Brain pericyte (primary cell): ENCODE measurements at places on chromosomes 2 and 18.

DNA sequence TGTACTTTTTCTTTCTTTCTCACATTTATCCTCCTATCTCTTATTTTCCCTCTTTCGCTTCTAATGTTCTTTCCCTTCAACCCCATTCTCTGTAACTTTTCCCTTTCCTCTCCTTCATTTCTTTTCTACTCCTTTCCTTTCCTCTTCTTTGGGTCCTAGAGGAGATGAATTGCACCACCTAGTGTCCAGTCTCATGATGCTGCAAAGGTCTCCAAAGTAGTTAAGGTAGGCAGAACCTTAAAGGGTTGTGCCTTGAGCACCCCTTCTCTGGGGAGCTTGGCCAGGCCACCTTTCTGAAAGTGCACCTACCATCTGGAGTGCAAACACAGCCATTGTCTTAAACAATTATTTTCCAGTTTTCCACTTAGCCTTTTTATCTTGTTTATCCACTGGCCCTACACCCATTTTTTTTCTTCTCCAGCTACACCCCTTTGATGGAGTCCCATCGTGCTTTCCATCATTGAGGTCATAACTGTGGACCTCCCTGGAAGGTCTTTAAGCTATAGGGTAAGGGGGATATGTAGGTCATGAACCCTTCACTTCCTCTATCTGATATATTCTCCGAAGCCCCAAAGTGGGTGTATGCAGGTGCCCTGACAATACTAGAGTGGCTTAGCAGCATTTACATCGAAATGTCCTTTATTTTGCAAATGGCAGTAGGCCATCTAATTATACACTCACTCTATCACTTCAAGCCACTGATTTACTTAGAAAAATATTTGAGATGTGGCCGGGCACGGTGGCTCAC lies 155.9 kb downstream of the ESCO1 start:
- DNase-seq, result no peak

DNA sequence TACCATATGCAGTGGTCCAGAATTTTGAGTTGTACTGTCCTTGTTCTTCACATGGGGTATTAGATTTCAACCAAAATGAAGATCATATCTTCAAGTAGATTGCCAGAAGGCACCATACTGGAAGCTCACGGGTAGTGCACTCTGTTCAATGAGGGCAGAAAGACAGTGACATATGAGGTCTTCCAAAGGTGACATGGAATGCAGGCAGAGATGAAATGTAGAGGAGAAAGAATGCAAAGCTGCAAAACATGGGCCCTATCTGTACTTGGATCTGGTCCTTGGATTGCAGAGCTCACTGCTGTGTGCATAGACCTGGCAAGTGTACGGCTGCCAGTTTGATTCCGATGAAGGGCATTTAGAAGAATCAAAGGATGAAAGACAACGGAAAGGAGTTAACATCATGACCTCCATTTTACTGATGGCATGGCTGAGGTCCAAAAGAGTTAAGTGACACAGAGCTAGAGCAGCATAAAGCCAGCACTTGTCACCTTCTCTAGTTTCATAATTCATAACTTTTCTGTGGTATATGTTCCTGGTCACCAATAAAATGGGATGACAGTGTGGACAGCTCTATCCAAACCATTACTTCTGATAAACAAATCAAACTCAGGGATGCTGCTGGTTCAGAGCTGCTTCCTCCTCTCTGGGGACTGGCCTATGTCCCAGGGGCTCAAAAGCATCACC lies 64.7 kb downstream of the BCL2 start:
- DNase-seq, result no peak

DNA sequence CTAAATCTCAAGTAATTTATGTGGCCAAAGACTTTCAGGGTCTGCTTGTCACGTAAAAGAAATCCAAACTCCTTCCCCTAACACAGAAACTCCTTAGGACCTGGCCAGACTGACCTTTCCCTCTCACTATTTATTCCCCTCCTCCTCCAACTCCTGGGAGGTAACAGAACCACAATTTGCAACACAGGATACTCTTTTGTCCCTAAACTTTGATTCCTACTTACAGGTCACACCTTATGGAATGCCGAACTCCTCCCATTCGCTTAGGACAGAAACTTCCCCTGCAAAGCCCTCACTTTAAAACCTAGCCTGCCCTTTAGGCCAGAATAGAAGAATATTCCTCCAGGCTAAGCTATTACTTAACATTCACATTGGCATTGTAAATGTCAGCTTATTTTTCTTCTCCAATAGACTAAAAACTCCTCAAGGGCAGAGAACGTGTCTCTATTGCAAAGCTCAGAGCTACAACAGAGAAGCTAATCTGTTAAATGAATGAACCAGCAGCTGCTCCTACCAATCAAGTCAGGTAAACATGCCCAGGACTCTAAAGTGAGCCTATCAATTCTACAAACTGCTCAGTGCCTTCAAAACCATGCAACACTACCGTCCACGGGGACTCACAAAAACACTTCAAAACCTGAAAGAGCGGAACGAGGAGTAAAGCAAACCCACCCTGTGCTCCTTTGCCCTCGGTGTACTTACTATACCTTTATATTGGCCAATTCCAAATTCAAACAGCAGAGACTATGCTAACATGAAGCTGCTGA lies 6.1 kb downstream of the INO80D start:
- DNase-seq, result no peak

DNA sequence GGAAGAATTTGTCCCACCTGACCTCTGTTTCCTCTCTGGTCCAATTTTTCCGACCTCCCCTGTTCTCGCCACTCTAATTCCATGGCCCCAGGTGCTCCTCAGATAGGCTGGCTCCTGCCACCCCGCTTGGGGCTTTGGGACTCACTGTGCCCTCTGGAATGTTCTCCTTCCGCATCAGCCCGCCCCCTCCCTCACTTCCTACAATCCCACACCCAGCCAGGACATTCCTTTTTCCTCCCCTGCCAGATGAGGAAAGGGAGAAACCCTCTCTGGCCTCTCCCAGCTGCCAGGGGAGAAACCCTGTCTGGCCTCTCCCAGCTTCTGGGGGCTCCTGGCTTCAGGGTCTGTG lies 3.1 kb upstream of the OR6B2 start:
- no peak for DNase-seq

DNA sequence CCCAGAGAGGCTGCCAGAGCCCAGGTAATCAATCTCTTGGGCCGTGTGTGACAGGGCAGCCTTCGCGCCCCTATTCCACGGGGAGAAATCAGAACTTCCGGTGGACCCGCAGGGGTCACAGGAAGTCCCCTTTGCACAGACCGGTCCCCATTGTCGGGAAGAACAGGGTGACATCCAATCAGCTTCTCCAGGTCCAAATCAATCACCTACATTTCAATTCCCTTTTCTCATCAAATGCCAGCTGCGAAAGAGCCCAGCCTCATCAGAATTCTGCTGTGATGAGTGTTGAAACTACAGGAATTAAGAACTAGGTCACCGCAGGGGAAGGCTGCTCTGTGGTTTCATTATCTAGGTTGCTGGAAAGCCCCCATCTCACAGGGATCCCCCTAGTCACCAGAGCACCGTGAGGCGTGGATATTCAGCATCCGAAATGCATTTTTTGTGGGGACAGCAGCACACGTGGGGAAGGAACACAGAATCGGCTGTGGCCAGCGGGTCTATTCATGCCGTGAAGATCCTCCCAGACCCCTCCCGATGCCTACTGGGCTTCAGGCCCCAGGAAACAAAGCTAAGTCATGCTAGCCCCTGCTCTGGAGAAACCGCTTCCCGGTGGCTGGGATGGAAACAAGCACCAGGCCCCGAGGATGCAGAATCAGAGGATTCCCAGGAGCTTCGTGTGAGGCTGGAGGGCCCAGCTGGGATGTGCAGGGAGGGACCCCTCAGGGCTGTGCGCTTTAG lies 193.7 kb upstream of the ID2 start:
- DNase-seq, result no peak

- no peak for DNase-seq
These were observed 23.3 kb downstream of the MRO start for GRCh38 chr18:50796495-50796894.

GRCh38 chr18:74149878-74150277 lies 1.6 kb downstream of the TIMM21 start:
- no peak for DNase-seq

GRCh38 chr2:85188852-85189251 lies 55.7 kb downstream of the TCF7L1 start:
- DNase-seq, result no peak

DNA sequence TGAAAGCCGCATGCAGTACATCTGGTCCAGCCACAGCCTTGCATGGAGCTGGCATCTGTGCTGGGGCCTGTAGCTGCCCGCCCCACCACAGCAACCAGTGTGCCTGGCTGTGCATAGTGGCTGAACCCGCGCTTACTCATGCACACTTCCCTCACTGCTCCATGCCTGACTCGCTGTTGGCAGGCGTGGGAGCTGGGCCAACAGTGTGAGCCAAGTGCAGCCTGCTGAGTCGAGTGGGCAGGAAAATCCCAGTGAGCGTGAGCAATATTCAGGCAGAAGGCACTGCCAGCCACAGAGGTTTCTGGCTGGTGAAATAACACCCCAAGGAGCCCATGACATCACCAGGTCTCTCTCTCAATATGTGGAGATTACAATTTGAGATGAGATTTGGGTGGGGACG lies 1674.1 kb upstream of the TMEFF2 start:
- DNase-seq, result no peak

GRCh38 chr2:172230889-172231401 lies 128.2 kb upstream of the DLX2 start:
- no peak for DNase-seq

DNA sequence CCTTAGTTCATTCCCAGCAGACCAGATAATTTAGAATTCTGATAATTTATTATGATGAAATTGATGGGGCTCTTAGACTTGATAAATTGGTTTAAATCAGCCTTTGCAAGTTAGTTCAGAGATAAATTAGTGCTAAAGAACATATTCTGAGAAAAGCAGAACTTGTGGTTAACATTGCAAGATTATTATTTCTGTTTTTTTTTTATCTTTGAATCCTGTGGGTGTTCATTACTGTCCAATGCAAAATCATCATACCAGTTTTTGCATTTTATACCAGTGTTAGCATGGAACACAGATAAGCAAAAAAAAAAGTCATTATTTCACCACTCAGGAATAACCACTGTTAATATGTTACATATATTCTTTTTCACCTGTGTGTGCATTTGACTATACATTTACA lies 9.1 kb downstream of the SEPTIN2 start:
- no peak for DNase-seq

GRCh38 chr2:220167956-220168355 lies 540.5 kb downstream of the SLC4A3 start:
- DNase-seq, result no peak

DNA sequence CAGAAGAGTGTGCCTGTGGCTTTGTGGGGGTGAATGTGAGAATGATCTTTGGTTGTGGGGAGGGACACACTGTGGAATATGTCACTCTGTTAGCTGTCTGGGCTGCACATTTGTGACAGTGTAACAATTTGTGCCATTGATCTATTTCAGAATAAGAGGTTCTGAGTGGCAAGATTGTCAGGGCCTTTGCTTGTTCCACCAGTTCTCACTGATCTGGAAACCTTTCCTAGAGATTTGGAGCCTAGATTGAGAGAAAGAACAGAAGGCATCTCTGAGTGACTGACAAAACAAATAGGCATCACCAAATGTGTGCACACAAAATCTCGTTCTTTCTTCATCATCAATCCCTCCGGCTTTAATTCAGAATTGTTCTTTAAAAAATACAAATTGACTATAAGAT lies 153.6 kb downstream of the KLHL29 start:
- DNase-seq, result no peak

GRCh38 chr2:239271471-239271870 lies 129.3 kb downstream of the HDAC4 start:
- DNase-seq, result no peak

GRCh38 chr2:36918307-36918706 lies 48.0 kb downstream of the STRN start:
- DNase-seq, result no peak

DNA sequence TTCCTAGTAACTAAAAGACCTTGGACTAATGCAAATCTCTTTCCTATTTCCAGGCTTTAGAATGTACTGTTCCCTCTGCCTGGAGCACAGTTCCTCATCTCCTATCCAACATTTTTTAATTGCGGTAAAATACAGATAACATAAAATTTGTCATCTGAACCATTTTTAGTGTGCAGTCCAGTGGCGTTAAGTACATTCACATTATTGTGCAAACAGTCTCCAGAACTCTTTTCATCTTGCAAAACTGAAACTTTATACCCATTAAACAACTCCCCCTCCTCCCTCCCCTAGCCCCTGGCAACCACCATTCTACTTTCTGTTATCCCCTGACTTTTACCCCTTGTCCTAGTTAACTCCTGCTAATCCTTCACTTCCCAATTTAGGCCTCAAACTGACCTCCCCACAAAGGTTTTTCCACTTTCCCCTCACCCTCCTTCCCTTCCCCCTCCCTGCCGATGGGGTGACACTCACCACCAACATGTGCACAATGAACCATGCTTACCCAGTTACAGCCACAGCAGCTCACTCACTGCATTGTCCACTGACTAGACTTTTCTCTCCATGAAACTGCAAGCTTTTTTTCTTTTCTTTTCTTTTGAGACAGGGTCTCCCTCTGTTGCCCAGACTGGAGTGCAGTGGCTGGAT lies 54.8 kb downstream of the KIAA2012 start:
- no peak for DNase-seq

DNA sequence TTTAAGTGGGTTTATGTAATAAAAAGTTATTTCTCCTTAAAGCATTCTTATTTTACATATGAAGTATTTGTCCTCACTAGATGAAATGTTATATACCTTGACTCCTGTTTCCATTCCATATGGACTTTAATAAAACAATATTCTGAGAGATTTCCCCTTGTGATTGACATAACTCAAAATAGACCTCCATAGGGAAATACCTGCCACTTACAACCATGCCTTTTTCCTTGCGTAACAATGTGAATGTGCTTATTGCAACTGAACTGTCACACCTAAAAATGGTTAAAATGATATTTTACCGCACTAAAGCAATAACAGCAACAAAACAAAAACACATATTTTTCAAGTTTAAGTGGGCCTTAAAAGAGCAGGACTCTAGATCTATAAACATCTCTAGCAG lies 70.3 kb upstream of the TGIF1 start:
- DNase-seq, result no peak

- DNase-seq, result no peak
These were observed 38.1 kb upstream of the LBH start for GRCh38 chr2:30193104-30193681.

- no peak for DNase-seq
These were observed 34.7 kb downstream of the UNC80 start for GRCh38 chr2:209806318-209806717.

- no peak for DNase-seq
These were observed 255.3 kb upstream of the AGAP1 start for GRCh38 chr2:235238537-235238936.

- DNase-seq, result no peak
These were observed 130.9 kb downstream of the SH3BP4 start for GRCh38 chr2:235082578-235083338.
